Posterior vena cava (tissue), 2 donors: ENCODE measurements at places on chromosomes 1 and 21.

GRCh38 chr1:212628046-212628445 is 19.5 kb downstream of the ATF3 start:
- DNase-seq, result no peak

GRCh38 chr1:158208586-158209116 is 28.0 kb downstream of the CD1D start:
- DNase-seq, result no peak

GRCh38 chr1:198934426-198934825 is 295.6 kb downstream of the PTPRC start:
- DNase-seq, result no peak

DNA sequence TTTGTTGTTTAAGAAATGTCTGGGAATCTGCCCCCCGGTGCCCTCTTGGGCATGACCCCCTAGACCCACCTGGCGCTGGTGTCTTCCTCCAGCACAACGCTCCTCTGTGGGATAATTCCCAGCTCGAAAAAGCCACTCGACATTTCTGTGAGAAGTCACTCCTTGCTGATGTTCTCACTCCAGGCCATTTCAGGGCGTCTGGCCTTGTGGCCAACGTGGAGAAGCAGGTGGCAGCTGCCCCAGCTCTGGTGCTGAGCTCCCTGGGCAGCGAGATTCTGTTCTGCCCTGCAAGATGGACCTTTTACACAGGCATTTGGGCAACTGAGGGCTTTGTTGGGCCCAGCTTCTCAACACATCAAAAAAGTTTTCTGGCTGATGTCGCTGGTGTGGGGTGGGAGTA is 147.7 kb upstream of the WNT4 start:
- DNase-seq, result peak; percentile 53

GRCh38 chr1:172144445-172145061 is 275.9 kb upstream of the C1orf105 start:
- DNase-seq, result peak; percentile 91

- no peak for DNase-seq
Measured at GRCh38 chr1:236524895-236525184, 1.1 kb downstream of the LGALS8 start.

GRCh38 chr21:32569261-32570230 is 15.8 kb downstream of the TCP10L start:
- DNase-seq, result peak; percentile 89

GRCh38 chr1:164768619-164769018 is 209.6 kb downstream of the PBX1 start:
- no peak for DNase-seq

- no peak for DNase-seq
Measured at GRCh38 chr1:5691795-5692509, 300.3 kb downstream of the NPHP4 start.

GRCh38 chr1:163876546-163876945 is 554.8 kb downstream of the NUF2 start:
- DNase-seq, result no peak

DNA sequence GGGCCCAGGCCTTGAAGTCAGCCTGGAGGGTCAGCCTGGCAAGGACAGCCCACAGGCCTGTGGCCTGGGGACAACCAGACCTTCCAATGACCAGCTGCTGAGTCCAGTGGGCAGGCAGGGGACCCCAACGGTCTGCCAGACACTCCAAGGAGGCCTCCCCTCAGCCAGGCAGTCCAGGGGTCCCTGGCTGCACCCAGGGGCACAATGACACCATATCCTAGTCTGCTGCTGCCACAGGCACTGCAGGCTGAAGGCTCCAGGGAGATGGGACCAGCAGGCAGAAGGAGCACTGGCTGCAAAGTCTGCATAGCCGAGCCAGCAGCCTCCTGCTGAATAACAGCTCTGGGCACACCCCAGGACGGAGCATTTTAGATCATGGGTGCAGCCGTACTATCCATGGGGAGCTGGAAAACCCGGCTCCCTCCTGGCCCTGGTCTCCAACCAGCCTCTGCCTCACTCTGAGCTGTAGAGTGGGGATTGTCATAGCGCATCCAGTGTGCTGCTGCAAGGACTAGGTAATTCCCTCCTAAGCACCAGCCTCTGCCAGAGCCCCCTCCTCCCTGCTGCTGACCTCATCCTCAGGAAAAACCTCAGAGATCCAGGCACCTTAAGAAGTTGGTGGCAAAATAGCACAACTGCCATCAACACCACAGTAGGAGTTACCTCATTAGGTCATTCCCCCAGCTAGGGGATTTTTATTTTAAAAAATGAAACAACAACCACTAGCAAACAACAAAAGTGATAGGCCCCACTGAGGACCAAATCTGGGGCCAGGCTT is 4.8 kb upstream of the LAPTM5 start:
- DNase-seq, result no peak

- no peak for DNase-seq
Measured at GRCh38 chr1:32900956-32901822, at the start of gene TMEM54. Gene TMEM54, minus strand, starts transcription at chr1:32901389. Its CDS starts 151 bp downstream, at chr1:32901238.

DNA sequence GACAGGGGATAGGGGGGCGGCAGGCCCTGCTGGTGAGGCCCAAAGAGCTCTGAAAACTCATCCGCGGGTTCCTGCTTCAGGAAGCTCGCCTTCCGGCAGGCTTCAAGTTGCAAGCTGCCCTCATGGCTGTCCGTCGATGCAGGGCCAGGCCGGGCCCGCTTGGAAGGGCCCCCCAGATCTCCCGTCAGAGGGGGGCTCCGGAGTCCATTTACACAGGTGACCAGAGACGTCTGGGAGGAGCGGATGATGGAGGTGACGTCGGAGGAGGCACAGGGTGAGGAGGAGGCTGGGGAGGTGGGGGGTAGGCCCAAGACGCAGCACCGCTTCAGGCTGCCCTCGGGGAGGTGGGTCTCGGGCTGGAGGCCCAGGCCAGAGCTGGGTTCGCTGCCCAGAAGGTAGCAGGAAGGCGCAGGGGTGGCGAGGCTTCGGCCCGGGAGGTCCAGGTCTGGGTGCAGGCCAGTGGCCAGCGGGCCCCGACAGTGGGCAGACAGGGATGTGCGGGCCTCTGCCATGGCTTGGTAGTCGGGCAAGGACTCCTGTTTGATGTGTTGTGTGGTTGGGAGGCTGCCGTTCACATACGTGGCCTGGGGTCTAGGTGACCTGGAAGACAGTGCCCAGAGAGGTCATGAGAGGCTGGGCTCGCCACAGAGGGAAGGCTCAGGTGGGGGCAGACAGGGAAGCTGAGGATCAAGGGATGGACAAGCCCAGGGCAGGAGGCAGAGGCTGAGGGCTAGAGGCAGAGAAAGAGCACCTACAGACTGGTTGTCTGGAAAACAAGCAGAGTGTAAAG is 135.4 kb downstream of the DMRTB1 start:
- peak; percentile 73 for DNase-seq

DNA sequence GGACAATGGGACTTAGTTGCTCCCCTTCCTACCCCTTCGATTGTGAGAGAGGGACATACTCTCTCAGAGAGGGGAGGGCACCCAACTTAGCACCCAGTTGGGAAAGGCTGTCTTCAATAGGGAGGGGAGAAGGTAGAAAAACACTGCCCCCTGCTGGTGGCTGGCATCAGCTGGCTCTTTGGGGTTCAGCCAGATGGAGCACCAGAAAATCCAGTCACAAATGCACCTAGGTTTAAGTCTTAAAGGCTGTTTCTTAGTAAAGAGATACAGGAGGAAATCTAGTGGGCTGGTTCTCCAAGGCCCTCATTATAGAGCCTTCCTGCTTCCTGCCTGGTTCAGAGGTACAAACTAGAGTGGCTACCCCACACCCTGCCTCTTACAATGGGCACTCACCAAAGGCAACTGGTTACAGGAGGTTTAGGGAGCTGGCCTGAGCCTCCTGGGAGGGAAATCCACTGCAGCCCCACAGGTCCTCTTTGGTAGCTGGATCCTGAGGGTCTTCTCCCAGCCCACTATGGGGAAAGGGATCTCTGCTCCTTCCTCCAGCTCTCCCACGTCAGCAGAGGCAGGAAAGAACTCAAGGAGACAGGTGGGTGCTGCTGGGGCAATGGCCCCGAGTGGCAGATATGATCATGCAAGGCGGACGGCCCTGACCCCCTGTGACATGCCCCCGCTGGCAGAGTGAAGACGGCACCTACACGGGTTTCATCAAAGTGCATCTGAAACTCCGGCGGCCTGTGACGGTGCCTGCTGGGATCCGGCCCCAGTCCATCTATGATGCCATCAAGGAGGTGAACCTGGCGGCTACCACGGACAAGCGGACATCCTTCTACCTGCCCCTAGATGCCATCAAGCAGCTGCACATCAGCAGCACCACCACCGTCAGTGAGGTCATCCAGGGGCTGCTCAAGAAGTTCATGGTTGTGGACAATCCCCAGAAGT is 28.3 kb downstream of the EIF2D start:
- peak; percentile 93 for DNase-seq

GRCh38 chr1:115656461-115657077 is 14.8 kb downstream of the VANGL1 start:
- no peak for DNase-seq

- DNase-seq, result no peak
Measured at GRCh38 chr1:59557549-59557885, 257.2 kb upstream of the HOOK1 start.
